CD4-positive, alpha-beta T cell treated with Interleukin-4 for 1 hour (primary cell): ENCODE measurements at places on chromosomes 13 and 19.
A peak's percentile ranks its signal among the peaks of the same experiment; 100 is the strongest.

GRCh38 chr19:6925801-6926751 lies 38.7 kb downstream of the ADGRE1 start:
- peak; percentile 59 for DNase-seq

DNA sequence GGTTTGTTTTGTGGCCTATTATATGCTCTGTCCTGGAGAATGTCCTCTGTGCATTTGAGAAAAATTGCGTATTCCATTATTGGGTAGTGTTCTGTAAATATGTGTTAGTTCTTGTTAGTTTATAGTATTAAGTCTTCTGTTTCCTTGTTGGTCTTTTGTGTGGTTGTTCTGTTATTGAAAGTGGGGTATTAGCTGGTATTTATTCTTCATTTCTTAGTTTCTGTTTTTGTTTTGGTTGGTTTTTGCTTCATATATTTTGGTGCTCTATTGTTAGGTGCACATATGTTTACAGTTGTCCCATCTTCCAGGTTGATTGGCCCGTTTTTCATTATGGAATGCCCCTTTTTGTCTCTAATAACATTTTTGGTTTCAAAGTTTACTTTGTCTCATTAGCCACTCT lies 77.3 kb downstream of the DNAJC15 start:
- no peak for DNase-seq

- no peak for DNase-seq
These were observed 104.9 kb downstream of the HSPH1 start for GRCh38 chr13:31056644-31057271.

DNA sequence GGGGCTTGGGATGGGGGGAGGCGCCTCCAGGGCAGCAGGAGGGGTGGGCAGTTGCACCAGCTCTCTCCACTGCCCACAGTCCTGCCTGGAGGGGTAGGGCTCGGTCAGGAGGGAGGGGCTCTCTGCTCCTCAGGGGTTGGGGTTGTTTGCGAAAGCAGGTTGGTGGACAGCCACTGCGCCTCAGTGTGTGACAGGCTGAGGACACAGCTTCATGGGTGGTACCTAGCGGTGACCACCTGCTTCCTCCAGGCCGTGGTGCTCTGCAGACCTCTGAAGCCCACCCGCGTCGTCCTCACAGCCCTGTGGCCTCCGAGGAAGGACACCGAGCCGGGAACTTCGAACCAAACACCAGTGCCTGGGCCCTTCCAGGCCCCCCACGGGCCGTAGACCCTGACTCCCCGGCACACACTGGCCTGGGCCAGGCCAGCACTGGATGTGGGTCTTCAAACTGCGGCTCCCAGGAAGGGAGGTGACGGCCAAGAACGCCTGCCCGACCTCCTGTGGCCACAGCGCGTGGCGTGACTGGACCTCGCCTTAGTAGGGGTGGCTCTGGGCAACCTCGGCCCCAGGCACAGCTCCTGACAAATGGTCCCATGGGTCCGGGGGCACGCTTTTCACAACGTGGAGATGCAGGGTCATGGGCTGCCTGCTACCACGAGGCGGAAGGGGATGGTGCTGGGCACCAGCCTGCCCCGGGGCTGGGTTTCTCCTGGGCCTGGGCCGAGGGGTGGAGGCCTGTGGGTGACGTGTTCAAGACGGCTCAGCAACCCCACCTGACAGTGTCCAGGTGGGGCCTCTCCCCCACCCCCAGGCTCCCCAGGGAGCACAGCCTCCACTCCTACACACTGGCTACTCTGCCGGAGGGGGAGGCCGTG lies 173.2 kb downstream of the KDM4B start:
- no peak for DNase-seq

DNA sequence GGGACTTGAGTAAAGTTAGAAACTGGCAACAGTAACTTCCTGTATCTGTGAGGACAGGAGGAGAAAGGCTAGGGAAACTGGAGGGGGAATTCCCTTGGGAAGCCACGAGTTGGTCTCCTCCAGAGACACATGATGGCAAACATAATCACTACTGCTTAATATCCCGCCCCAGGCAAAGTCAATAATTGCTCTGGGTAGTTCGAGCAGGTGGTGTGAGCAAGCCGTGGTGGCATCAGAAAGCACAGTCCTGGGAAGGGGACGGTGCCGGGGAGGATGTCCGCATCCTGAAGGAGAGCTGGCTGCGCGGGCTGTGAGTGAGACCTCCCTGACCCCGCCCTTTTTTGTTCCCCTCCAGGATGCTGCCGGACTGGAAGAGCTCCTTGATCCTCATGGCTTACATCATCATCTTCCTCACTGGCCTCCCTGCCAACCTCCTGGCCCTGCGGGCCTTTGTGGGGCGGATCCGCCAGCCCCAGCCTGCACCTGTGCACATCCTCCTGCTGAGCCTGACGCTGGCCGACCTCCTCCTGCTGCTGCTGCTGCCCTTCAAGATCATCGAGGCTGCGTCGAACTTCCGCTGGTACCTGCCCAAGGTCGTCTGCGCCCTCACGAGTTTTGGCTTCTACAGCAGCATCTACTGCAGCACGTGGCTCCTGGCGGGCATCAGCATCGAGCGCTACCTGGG lies 1.4 kb downstream of the FFAR2 start:
- DNase-seq, result no peak

- DNase-seq, result no peak
These were observed 34.9 kb upstream of the ZNF83 start for GRCh38 chr19:52673014-52673413.

DNA sequence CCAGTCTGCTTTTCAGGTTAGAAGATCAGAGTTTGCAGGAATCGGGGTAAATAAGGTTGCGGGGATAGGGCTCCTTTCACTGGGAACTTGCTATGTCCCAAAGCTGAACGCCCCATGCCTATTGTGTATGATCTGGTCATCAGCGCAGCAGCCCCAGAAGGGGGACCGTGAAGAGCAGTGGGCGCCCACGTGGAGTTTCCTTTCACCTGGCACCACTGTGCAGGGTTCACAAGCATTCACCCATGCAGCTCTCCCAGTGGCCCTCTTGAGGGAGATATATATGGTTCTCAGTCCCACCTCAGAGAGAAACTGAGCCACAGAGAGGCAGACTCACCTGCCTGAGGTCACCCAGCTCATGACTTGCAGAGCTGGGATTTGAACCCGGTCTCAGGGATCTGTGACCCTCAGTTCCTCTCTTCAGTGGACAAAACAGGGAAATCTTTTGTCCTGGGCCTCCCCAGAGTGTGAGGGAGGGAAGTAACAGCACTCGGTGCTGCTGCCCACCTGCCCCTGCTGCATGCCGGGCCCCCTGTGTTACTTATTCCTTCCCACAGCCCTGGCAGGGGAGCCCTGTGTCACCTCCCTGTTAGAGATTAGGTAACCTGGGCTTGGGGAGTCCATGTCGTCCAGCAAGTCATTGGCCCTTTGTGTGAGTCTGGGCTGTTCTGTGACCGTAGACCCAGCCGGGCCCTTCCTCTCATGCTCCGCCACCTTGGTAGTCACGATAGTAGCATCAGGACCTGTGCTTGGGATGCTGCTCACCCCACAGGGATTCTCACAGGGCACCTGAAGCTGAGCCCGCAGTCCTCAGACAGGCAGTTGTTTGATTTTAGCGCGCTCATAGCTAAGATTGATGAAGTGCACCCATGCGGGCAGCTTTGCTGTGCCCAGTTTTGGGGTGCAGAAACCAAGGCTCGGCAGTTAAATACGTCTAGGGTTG lies 27.9 kb downstream of the PPP5C start:
- no peak for DNase-seq

DNA sequence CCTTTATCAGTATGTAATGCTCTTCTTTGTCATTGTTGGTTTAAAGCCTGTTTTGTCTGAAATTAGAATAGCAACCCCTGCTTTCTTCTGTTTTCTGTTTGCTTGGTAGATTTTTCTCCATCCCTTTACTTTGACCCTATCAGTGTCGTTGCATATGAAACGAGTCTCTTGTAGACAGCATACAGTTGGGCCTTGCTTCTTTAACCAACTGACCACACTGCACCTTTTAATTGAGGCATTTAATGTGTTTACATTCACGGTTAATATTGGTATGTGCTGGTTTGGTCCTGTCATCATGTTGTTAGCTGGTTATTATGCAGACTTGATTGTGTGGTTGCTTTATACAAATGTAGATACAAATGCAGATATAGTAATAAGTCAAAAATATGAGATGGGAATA lies 71.1 kb downstream of the PDS5B start:
- no peak for DNase-seq

GRCh38 chr19:17739121-17739875 lies 12.0 kb upstream of the FCHO1 start:
- DNase-seq, result peak; percentile 59

DNA sequence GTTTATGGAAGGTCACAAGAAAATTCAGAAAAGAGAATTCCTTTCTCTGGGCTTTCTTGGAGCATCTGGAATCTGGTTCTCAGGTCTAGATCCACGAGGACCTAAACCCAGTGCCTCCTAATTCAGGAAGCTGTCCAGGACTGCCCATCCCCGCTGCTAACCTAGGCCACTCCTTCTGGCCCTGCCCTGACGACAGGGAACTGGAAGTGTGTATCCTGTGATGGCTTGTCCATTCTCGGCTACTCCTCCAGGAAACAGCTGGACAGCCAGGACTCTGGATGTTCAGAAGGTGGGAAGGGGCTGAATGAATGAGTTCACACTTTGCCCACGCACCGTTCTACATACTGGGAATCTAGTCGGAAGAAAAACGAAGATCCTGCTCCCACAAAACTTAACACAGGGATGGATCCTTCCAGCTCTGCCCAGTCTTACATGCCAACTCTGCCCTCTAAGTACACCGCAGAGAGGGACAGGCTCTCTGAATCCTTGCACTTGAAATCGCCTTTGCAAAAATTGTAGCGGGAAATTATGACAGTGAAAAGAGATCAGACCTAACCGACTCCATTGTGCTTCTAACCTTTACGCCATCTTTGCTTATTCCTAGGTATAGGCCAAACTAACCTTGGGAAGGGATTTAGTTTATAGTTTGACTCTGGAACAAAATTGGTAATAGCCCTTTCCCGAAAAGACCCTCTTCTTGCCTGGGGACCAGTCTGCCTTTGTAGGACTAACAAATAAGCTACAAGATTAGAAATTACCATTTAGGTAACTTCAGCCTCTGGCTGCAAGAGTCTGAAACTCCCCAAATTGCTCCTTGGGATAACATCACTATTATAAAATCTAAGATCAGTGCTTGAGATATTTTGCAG lies 1.8 kb downstream of the LSM4 start:
- no peak for DNase-seq

GRCh38 chr19:39032063-39032918 lies at the start of gene FBXO27:
FBXO27 (minus strand) TSS chr19:39032549; CDS start chr19:39032227, 322 bp downstream.
- DNase-seq, result no peak

GRCh38 chr19:16899566-16900075 lies 10.8 kb downstream of the F2RL3 start:
- peak; percentile 29 for DNase-seq

GRCh38 chr19:18044825-18045304 lies 36.9 kb downstream of the ARRDC2 start:
- peak; percentile 85 for DNase-seq

GRCh38 chr13:67227131-67227983 lies 2.8 kb downstream of the PCDH9 start:
- no peak for DNase-seq

DNA sequence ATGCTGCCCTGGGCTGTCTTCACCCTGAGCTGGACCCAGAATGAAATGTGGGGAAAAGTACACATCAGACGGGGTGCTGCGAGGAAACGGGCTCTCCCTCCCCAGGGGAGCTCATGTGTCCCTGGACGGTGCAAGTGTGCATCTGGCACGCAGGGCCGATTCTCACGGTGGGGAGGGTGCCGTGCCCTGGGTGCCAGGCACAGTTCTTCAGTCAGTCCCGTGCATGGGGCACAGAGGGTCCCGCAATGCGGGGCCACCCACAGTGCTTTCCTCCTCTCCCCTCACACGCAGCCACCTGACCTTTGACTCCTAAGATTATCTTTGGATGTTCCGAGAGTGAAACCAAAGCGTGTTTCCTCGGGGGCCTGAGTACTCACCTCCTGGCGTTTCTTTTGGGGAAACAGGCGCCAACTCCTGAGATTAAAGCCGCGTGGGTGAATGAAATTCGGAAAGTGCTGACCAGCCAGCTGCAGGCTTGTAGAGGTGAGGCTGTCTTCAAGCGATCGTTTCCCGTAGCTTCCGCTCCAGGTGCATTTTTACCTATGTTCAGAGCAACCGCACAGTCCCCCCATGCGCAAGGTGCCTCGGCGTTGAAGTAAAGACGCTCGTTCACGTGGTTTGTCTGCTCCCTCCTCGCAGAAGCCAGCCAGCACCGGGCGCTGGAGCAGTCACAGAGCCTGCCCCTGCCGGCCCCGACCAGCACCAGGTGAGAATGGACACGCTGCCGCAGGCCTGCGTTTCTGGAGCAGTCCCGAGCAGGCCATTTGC lies 17.5 kb upstream of the F7 start:
- DNase-seq, result no peak

DNA sequence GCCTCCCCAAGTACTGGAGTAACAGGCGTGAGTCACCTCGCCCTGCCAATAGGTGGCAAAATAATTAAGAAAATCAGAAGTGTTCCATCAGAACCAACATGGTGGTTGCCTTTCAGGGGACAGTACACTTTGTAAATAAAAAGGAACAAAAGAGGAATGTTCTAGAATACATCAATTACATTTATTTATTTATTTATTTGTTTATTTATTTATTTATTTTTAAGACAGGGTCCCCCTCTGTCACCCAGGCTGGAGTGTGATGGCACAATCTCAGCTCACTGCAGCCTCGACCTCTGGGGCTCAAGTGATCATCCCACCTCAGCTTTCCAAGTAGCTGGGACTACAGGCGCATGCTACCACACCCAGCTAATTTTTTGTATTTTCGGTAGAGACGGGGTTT lies 12.9 kb upstream of the TYROBP start:
- no peak for DNase-seq

DNA sequence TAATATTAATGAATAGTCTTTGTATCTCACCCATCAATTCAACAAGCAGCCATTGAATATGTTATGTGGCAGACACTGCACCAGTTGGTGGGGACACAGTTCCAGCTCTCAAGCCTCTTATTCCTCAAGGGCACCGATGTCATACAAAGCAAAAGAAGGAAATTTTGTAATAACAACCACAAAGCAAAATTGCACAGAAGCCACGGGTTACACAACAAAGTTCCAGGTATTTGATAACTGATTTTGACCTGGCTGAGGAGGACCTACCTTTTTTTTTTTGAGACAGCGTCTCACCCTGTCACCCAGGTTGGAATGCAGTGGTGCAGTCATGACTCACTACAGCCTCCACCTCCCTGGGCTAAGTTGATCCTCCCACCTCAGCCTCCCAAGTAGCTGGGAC lies 266.7 kb downstream of the FOXO1 start:
- DNase-seq, result no peak

DNA sequence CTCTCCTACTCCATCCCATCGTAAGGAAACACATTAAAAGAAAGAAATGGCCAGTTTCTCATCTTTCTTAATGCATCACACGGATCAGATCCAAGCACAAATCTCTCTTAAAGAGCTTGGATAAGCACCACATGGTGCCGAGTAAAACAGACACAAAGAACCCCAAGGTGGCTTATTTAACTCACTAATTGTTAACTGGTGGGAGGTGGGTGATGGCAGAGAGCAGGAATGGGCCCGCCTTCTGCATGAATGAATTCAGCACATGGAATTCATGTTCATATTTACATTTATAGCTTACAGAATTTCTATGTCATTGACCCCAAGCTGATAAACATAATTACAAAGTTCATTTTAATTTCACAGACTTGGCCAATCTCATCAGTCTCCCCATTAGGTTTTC lies 89.9 kb downstream of the MZT1 start:
- no peak for DNase-seq
